ENCODE measurements at places on chromosomes 3 and 15.

DNA sequence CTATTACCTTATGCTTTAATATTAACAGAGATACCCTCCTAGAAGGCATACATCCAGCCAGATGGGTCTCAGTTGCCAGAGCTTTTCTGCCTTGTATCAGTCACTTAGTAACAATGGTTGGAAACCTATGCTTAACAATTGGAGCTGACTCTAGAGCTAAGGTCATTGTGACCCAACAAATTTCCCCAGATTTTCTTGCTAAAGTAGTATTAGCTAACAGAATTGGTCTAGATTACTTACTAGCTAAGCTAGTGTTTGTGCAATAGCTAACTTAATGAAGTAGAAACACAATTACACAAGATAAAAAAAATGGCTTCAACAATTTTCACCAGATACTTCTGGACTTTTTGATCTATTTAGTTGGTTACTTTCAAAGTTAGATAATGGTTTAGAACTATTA lies 236.9 kb downstream of the NSUN3 start:
- no peak for DNase-seq

DNA sequence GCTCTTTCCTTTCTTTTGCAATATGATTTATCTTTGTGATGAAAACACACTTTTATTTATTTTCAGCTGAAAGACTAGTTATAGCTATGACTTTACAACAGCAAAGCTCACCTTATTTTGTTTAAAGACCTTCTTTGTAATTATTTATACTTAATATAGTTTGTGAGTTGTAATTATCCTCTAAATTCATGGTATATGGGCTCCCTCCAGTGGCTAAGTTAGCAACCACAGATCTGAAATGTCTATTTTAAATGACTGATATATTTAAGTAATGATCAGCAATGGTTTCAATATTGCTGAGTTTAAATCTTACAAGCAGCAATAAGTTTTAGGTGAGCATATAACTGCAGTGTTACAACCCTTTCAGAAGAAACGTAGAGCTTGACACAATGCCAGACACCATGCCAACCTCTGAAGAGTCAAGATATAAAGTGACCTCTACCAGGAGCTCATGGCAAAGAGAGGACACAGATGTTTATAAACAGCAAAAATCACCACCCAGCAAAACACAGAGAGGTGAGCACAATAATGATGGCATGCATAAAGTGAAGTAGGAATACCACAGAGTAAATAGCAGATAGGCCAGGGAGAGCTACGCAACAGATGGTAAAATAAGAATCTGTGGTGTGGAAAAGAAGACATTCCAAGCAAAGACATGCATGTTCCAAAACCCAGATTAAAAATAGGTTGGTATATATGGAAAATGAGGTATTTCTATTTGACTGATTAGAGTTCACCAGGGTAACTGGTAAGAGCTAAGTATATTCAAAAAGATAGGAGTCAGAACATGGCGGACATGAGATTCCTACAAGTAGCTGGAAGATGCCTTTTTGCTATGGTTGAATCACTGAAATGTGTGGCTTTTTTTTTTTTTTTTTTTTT lies 143.7 kb upstream of the ZNF385D start:
- DNase-seq, result peak; percentile 27

DNA sequence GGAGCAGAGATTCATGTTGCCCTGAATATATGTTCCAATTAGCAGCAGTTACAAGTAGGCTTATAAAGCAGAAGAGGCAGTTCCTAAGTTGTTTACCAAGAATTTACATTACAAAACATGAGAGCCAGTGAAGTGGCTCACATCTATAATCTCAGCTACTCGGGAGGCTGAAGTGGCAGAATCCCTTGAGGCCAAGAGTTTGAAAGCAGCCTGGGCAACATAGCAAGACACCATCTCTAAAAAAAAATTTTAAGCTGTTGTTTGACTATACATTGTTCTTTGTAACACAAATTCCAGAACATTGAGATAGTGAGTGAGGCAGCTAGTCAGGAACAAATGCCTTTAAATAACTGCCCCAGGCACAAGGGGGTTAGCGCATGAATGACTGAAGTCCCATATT lies 10.3 kb upstream of the ZMAT3 start:
- DNase-seq, result no peak

GRCh38 chr3:135503760-135504686 lies 461.5 kb upstream of the PPP2R3A start:
- peak; percentile 68 for DNase-seq

GRCh38 chr3:143973259-143974021 lies 1.8 kb downstream of the DIPK2A start:
- peak; percentile 88 for DNase-seq

GRCh38 chr15:43242616-43243015 lies 21.8 kb upstream of the EPB42 start:
- DNase-seq, result no peak

GRCh38 chr3:123751433-123751832 lies 132.7 kb downstream of the MYLK start:
- DNase-seq, result peak; percentile 70

DNA sequence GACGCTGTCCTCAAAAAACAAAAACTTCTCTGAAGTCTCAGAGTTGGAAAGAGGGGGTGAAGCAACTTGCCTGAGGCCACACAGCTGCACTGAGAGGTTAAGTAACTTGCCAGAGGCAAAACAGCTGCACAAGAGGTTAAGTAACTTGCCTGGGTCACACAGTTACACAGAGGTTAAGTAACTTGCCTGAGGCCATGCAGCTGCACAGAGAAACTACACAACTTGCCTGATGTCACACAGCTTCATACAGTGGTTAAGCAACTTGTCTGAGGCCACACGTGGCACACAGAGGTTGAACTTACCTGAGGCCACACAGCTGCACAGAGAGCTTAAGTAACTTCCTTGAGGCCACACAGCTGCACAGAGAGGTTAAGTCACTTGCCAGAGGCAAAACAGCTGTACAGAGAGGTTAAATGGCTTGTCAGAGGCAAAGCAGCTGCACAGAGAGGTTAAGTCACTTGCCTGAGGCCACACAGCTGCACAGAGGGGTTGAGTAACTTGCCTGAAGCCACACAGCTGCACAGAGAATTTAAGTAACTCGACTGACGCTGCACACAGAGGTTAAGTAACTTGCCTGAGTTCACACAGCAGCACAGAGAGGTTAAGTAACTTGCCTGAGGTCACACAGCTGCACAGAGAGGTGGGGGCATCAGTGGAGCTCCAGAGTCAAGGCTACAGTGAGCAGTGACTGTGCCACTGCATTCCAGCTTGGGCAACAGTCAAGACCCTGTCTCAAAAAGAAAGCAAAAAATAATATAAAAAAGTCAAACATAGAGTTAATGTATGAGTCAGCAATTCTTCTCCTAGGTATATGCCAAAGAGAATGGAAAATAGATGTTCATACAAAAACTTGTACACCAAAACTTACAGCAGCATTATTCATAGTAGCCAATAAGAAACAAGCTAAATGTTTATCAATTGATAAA lies 12.0 kb upstream of the ACAD9 start:
- DNase-seq, result peak; percentile 28

- no peak for DNase-seq
Observed at GRCh38 chr3:120544361-120544760, 51.8 kb upstream of the NDUFB4 start.

DNA sequence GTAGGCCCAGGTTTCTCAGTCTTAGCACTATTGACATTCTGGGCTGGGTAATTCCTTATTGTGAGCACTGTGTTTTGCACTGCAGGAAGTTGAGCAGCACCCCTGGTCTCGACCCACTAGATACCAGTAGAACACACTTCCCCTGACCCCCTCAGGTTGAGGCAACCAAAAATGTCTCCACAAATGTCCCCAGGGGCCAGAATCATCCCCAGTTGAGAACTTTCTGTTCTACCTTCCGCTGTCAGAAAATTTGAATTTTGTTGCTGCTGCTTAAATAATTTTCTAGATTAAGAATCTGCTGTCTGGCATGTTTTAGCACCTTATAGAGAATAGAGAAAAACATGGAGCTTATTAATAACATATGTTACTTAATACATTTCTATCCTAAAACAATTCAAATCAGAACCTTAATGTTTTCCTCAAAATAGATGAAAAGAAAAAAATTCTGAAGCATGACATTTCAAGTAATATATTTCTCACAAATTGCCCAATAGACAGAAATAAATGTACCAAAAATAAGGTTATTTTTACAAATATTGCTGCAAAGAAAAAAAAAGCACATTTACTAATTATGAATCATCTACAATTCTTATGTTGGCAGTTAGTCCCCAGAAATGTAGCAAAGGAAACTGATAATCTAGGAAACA lies 13.2 kb upstream of the THRB start:
- no peak for DNase-seq

- peak; percentile 1 for DNase-seq
Observed at GRCh38 chr3:61425356-61425755, 136.0 kb upstream of the PTPRG start.

Measured in ELR (cell line).